ENCODE measurements at places on chromosomes 3 and 15. TPM values are rescaled to one million over a fixed set of nuclear protein-coding genes. Genes with fewer than 3 reads are reported as not detected.

Gene EXD1
- total RNA-seq = not detected

Gene RMDN3
- 12.0 TPM for total RNA-seq

Gene PLSCR4
- 36.3 TPM for total RNA-seq

Gene CPN2
- 0.56 TPM for total RNA-seq

Gene NUP210
- 4.2 TPM for total RNA-seq

Gene EDC3
- 16.0 TPM for total RNA-seq

Gene ZNF501
- total RNA-seq = 4.5 TPM

Gene PLAAT1
- 8.4 TPM for total RNA-seq

Gene PYGO1
- total RNA-seq = 6.2 TPM

Gene ADAMTSL3
- 10.7 TPM for total RNA-seq

Gene GOLGA6D
- not detected for total RNA-seq

Gene FAM81A
- 3.7 TPM for total RNA-seq
